Stimulated activated CD8-positive, alpha-beta memory T cell treated with anti-CD3 and anti-CD28 coated beads, Interleukin-4, amount 100 ng/mL, for 4 hours (primary cell): ENCODE measurements at places on chromosomes 11 and 22.

DNA sequence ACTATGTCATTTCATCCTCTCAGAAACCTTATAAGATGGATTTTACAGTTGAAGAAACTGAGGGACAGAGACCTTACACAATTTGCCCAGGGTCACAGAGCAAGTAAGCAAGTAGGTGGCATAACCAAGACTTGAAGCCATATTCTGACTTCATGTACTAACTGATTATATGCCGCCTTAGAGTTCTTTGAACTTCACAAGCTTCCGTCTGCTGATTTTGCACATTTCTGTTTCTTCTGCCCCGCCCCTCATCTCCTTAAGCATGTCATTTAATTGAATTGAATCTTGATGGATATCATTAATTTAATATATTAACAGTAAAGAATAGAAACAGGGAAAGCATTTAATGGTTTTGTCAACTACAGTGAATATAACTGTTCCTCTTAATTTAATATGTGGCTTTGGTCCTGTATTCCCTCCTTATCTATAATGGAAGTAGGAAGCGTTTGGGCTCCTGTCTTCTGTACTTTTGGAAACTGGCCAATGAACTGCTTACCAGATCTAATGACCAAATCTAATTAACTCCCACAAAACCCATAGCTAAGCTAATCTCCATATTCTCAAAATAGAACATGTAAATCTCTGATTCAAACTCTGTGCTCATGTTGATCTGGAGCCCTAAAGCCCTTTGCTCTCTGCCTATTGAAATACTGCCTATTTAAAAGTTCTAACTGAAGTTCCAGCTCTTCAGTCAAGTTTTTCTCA is 30.4 kb downstream of the SIK2 start:
- DNase-seq: no peak

DNA sequence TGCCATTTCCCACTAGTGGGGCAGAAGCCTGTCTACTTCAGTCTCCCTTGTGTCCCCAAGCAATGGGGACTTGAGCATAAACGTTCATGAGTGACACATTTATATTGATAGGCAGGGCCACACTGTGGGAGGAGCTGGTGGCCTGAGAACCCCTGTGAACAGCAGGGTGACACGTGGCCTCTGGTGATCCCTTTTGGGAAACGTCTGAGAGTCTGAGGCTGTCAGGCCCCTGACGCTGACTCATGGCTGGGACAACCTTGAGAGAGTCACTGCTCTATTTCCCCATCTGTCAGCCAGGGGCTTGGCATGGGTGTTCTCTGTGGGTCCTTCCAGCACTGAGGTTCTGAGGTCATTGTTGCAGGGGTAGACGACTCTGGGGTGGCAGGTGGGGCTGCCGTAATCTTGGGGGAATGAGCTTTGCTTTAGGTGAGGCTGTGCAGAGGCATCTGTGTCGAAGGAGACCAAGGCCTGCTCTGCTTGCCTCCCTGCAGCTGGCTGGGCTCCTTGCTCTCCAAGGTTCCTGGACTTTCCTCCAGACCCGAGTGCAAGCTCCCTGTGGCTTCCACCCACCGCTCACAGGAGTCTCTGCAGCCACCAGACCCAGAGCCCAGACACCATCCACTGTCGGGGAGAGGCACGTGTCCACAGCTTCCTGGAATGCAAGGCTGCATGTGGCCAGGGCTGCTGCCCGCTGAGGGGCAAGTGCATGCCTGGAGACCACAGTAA is 54.7 kb downstream of the SMIM38 start:
- no peak for DNase-seq

DNA sequence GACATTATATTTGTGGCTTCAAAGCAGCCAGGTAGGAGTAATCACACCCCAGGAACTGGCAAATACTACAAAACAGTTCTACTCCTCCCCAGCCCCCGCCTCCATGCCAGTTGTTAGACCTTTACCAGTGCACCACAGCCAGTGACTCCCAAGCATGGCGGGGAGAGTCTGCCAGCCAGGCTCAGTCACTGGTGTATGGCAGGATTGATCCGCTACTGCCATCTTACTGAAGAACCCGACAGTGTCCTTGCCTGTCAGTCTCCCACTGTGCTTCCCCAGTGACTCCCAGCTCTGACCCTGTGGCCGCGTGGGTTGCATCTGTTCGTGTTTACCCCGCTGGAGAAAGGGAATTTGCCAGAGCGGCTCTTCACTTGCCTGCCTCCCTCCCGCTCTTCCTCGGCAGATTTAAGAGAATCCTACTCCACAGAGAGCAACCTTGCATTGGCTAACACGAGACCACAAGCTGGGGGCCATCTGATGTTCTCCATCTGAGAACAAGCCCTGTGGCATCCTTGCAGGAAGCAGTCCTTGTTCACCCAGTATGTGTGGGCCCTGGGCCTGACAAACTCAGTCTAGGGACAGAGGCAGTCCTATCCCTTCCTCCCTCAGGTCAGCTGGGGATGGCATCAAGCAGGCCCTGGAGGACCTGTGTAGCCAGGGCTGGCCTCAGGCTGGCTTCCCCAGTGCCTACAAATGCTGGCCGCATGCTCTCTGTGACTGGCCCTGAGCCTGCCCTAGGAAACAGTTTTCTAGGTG is 33.1 kb downstream of the GNAZ start:
- no peak for DNase-seq

GRCh38 chr11:2700415-2701211 is 819 bp upstream of the KCNQ1OT1 start:
- DNase-seq: no peak

GRCh38 chr11:131693756-131694155 is 323.3 kb downstream of the NTM start:
- no peak for DNase-seq

DNA sequence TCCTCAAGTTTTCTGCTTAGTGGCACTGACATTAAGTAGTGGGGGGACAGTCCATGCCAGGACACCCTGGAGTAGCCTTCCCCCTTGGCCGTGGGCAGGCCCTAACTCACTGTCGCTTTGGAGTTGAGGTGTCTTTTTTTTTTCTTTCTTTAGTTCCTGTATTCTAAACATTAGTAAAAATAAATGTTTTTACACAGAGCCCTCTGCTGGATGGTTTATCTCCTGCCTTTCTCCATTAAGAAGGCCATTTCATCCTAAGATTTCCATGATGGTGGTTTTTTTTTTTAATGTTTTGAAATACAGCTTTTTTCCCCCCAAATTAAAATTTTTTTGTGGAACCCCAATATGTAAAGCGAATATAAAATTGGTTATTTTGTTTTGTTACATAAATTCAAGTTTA is 1.8 kb upstream of the TIGD3 start:
- no peak for DNase-seq

DNA sequence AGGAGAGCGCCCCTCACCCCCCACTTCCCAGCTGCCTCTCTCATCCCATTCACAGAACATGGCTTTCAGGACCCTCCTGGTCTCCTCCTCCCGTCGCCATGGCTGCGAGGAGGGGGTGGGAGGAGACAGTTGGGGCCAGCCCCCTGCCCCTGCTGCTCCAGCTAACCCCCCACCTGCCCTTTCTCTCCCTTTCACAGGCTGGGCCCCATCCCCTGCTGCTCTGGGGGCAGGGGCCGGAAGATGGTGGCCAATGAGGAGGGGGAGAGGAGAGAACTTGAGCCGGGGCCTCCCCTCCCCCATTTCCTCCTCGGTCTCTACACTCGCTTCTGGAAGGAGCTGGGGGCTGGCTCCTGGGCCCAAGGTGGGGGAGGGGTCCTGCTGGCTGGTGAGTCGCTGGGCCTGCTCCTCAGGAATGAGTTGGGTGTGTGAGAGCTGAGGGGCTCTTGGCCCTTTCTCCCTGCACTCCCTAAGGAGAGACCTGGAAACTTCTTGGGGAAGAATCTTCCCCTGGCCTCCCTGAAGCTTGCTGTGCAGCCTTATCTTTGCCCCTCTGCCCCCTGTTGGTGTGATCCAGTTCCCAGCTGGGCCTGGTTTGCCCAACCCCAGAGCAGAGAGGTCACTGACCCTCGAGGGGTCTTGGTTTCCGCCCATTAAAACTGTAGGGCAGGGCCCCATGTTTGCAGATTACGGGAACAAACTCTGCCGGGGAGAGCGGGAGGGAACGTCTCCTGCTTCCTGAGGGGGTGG is 10.2 kb downstream of the YPEL4 start:
- no peak for DNase-seq

DNA sequence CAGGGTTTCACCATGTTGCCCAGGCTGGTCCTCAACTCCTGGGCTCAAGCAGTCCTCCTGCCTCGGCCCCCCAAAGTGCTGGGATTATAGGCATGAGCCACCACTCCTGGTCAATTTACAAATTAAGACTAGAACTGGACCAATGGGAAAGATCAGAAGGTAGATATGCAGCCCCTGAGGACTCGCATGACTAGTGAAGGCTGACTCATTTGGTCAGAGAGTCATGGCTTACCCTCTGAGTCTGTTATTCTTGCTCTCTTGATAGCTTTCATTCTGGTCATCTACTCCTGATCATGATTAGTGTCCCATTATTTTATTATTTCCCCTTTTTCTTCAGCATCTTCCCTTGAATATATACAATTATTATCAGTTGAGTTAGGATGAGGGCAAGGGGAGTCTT is 2.7 kb upstream of the LDHAL6A start:
- DNase-seq: no peak

GRCh38 chr11:102843489-102843888 is at the start of gene MMP3:
Gene MMP3 (minus strand): TSS chr11:102843609. CDS start chr11:102843546, 63 bp downstream.
- no peak for DNase-seq

DNA sequence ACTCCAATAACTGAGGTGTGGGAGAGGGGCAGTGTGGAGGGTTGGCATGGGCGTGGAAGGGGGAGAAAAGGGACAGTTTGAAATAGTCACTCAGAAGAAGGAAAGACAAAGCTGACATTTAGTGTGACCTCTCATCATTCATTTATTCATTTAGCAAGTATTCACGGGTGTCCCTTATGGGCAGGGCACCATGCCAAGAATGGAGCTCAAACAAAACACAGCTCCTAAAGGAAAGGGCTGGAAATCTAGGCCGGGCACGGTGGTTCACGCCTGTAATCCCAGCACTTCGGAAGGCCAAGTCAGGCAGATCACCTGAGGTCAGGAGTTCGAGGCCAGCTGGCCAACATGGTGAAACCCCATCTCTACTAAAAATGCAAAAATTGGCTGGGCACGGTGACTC is 19.4 kb upstream of the DGKZ start:
- no peak for DNase-seq

GRCh38 chr11:8227156-8228152 is 36.2 kb downstream of the LMO1 start:
- DNase-seq: no peak

- DNase-seq: no peak
Observed at GRCh38 chr11:9808943-9809342, 145.1 kb downstream of the SWAP70 start.

DNA sequence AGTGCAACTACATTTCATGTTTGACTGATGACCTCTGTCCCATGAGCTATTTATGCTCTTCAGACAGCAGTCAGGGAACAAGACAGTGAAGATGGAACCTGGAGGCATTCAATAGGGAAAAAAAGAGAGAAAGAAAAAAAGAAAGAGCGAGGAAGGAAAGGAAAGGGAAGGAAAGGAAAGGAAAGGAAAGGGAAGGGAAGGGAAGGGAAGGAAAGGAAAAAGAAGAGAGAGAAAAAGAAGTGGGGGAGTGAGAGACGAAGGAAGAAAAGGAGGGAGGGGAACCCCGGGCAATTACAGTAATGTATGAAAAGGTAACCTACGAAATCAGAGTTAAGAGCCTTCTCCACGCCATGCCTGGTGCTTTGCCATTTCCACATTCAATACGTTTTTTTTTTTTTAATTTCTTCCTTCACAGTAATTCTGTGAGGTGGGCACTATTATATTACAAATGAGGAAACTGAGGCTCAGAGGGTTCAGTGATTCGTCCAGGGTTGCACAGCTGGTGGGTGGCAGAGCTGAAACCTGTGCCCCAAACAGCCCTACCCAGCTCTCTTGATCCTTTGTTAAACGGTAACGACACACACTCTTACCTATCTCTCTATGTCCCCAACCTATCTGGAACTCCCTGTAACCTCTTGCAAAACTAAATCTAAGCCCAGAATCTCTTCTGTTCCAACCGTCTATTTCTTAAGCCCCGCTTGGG is 39.3 kb downstream of the ETS1 start:
- DNase-seq: no peak

- DNase-seq: no peak
Observed at GRCh38 chr11:68372625-68373024, 60.2 kb downstream of the LRP5 start.

DNA sequence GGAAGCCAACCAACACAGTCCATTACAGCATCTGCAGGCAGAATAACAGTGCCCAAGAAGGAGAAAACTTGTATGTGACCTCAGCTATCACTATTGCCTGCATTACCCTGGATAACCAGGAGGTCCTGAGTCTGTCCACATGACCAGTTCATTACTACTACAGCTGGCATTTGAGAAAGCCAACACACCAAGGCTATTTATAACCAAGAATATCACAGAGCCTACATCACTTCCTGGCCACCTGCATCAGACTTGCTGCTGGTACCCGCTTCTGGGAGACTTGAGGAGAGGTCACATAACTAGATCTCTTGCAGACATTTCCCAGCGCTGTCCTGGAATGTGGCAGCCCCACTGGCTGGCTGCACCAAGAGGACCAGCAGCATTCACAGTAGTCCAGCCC is 11.1 kb upstream of the OR56B4 start:
- no peak for DNase-seq

DNA sequence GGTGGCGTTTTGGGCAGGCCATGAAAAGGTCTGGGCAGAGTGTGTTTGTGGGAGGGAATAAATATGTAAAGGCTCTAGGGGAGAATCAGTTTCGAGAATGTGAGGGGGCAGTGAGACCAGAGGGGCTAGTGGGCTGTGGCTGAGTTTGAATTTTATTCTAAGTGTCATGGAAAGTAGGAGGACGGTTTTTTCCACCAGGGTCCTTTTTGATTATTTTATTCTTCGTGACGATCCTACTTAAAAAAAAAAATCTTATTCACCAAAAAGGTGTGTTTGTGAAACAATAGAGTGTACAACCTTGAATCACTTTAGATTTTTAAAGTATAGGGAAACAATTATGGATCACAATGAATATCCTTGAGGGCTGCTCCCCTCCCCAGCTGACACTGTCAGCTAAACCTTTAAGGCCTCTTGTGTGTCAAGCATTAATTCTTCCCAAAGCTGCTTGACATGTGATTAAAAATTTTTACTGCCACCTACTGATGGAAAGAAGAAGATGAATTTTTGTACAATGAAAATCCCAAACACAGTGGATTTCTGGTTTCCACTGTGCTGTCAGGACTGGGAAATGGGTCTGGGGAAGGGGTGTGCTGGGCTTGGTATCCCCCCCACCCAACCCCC is 107.5 kb upstream of the OR4B1 start:
- DNase-seq: no peak

GRCh38 chr11:119187123-119187892 is 2.0 kb downstream of the NHERF4 start:
- DNase-seq: no peak
